ENCODE measurements at places on chromosomes 12 and 14.

DNA sequence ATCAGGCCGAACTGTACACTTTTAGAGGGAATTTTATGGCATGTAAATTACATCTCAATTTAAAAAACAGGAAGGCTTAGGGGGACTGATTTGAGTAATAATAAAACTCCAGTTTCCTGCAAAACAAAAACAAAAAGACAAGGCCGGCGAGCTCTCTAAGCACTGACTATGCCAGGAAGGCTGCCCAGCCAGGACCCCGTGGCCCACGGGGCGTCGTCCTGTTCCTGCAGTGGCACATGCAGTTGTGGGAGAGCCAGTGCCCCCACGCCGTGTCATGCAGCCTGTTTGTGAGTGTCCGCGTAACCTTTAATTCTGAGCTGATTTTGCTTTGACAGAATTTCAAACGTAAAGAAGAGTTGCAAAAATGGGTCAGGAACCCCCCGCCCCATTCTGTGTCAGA is 10.5 kb downstream of the XRCC3 start:
- no peak for DNase-seq

DNA sequence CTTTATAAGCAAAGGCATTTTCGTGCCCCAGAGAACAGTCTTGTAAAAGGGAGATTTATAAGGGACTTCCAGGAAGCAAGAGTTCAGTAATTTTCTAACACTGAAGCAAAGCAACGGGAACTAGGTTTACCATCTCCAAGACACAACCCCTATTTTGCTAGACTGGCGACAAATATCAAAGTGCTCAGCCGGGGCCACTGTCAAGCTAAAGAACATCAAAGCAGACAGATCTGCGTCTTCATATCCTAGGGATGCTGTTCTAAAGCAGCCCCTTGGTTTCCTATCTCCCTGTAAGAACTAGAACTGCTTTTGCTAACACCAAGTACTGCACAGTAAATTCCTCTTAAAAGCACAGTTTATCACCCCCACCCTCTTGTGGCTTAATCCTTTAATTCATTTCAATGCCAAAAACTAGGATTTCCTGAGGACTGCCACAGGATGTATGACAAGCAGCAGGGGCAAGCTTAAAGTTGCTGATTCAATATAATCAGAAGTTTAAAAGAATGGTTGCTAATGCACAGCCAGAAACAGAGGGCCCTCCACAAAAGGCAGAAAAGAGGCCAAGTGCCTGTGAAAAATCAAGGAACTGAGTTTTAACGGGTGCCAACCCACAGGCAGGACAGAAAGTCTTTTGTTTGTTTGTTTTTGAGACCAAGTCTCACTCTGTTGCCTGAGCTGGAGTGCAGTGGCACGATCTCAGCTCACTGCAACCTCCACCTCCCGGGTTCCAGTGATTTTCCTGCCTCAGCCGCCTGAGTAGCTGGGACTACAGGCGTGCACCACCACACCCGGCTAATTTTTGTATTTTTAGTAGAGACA is 44.0 kb upstream of the ISM2 start:
- DNase-seq = no peak

GRCh38 chr14:96255501-96256366 is at the start of gene BDKRB1:
TSS of gene BDKRB1 (plus strand) at chr14:96256210. CDS start at chr14:96263683, 7,473 bp downstream.
- DNase-seq = no peak

- DNase-seq = no peak
These were observed 135.8 kb downstream of the ITPR2 start for GRCh38 chr12:26697217-26697616.

DNA sequence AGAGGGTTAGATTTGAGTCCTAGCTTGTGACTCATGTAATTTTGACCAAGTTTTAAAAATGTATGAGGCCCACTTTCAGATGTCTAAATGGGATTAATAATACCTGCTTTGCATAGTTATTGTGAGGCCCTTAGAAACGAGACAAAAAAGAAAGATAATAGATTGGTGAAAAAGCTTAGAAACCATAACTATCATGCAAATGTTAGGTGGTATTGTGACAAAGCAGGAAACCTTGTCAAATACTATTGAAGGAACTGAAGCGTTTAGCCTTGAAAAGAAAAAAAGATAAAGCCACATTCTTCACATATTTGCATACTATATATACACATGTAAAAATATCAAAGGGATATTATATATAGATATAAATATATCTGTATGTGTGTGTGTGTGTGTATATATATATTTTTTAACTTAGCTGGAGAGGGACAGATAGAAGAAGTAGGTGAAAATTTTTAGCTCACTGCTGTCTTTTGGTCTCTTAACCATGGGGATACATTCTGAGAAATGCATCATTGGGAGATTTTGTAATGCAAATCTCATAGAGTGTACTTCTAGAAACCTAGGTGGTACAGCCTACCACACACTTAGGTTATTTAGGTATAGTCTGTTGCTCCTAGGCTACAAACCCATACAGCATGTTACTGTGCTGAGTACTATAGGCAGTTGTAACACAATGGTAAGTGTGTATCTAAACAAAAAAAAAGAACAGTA is 270.3 kb downstream of the CCDC91 start:
- DNase-seq = no peak

DNA sequence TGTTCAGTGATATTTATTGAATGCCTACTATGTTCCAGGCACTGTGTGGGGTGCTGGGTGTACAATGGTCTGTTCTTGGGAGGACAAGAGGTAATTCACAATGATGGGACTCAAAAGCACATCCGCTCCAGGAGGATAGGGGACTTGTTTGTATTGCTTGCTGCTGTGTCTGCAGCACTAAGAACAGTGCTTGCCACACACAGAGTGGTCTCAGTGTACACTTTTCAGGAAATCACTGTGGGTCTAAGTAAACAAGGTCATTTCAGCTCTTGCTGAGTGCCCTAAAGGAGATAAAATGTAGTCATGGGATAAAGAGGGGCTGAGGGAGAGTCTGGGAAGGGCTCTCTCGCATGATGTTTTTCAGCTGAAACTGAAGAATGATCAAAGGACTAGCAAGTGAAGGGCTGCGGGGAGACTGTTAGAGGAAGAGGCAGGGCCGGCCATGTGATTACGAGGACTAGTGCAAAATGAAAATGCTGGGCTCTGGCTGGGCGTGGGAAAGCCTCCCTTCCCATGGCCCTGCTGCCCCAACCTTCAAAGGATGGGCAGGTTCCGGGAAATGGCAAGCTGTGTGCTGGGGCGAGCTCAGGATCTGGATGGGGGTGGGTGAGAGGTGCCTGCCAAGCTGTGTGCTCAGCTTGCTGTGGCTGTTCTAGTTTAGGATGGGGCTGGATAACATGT is 39.1 kb downstream of the ADCK1 start:
- no peak for DNase-seq

DNA sequence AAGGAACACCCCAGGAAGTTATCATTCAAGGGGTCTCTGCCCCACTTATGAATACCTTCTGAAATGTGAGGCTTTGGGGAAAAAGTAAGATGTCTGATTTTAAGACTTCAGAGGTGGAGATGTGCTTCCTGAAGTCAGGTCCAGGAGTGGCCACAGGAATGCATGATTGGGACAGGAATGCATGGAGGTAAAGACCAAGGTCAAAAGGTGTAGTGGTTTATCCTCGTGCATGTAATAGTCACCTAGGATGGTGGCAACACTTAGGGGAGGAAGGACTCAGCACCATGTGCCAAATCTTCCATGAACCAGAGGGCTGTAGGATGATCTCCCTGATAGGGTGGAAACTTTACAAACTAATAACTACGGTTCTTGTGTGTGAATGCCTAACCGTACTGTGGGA is 217.3 kb downstream of the C12orf75 start:
- DNase-seq = no peak

GRCh38 chr14:101022121-101022520 is 118.6 kb upstream of the RTL1 start:
- DNase-seq = no peak

DNA sequence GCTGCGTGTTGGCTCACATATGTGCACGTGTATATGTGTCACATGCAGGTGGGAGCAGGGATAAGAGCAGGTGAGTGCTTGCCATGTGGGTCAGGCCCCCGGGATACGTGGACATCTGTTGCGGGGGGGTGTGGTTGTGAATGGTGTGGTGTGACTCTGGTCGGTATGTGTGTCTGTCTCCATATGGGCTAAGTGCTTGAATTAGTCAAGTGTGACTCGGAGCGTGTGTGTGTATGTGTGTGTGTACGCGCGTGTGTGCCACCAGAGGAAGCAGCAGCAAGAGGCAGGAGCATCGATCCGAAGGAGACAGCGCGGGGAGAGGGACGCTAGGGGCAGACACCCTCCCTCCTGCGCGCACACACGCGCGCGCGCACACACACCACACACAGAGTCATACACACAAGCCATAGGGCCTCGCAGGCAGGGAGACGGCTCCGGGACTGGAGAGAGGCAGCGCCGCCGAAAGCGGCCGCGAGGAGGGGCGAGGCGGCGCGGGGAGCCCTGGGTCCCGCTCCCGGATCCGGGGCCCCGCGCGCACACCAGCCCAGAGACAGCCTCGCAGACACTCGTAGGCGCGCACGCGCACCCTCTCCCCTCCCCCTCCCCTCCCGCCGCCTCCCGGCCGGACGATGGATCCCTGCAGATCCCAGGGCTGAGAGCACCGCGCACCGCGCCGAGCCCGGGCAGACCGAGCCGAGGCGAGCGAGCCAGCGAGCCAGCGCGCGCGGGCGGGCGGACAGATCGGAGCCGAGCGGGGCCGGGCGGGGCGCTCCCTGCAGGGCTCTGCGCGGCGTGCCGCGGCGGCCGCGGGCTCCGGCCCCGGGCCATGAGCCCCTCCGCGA is at the start of gene ASIC1:
Gene ASIC1 (plus strand): TSS at position 597 of the 842 bp plus-strand sequence. CDS start 1,171 bp downstream, outside the sequence.
- DNase-seq = peak; percentile 26

DNA sequence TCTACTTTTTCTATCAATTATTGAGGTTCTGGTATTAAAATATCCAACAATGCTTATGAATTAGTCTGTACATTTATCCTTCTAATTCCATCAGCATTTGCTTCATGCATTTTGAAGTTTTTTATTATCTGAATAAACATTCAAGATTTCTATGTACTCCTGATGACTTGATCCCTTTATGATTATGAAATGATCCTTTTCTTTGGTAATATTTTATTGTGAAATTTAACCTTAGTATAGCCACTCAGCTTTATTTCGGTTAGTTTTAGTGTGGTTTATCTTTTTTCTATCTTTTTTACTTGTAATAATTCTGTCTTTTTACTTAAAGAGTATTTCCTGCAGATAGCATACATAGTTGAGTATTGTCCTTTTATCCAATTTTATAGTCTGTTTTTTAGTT is 106.6 kb downstream of the SNAPC1 start:
- DNase-seq = no peak

GRCh38 chr14:66413901-66414300 is 72.3 kb upstream of the CCDC196 start:
- DNase-seq = no peak

DNA sequence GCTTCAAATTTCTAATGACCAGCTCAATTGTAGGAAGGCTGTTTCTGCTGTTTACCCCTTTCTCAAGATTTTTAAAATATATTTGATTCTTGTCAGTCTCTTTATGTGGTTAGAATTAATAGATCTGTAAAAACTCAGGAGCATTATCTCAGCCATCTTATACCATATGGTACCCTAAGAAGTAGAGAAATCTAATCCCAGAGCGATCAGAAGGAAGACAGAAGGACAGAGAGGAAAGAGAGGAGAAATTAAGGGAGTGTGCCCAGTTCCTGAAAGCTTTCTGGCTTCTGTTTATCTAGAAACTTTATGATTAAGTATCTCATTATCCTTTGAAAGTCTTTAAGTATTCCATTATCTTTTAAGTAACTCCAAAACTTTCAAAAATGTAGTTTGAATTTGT is 152.1 kb upstream of the NAV3 start:
- no peak for DNase-seq

DNA sequence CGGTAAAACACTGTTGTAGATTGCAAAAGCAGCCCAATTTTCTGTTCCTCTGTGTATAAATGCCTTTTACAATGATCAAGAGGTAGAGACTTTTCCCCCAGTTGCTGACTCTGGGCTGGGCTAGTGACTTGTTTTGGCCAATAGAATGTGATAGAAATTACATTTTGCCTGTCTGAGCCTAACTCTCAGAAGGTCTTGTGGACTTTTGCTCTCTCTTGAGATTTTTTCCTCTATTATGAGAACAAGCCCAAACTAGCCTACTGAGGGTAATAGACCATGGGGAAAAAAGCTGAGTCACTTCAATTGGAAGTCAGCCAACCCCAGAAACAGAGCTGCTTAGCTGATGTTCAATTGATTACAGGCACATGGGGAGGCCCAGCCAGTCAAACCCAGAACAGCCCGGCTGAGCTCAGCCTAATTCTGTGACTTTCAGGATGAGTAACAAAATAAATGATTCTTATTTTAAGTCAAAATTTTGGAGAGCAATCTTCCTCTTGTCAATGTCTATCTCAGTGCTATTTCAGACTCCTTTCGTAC is 61.4 kb downstream of the MYF5 start:
- no peak for DNase-seq

- peak; percentile 33 for DNase-seq
These were observed 308.1 kb downstream of the RPAP3 start for GRCh38 chr12:47397664-47398281.

- no peak for DNase-seq
These were observed 475 bp upstream of the PCNX1 start for GRCh38 chr14:70906793-70907175.

GRCh38 chr14:54919330-54919729 is 16.7 kb upstream of the GCH1 start:
- no peak for DNase-seq

Measured in stimulated activated CD8-positive, alpha-beta memory T cell treated with anti-CD3 and anti-CD28 coated beads, Interleukin-15, amount 100 ng/mL, for 4 hours (primary cell).